DMS79 (cell line): ENCODE measurements at places on chromosomes 4 and X.

GRCh38 chr4:8280876-8281440, 11.4 kb downstream of the HTRA3 start:
- no peak for DNase-seq

DNA sequence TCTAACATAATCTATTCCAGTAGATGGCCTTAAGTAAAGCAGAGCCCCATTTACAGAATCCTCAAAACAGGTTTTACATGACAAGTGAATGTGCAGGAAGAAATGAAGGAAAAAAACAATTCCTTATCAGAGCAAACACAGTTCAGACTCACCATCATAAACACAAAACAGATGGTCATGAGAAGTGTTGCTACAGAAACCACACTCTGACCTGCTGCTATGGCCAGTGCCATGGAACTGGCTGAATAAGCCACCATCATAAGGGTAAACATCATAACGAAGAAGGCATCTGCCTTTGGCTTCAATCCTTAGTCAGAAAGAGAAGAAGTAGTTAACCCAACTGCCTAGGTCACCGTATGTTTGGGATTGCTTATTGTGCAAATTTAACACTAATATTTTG, 61.1 kb downstream of the ABCG2 start:
- DNase-seq, result no peak

DNA sequence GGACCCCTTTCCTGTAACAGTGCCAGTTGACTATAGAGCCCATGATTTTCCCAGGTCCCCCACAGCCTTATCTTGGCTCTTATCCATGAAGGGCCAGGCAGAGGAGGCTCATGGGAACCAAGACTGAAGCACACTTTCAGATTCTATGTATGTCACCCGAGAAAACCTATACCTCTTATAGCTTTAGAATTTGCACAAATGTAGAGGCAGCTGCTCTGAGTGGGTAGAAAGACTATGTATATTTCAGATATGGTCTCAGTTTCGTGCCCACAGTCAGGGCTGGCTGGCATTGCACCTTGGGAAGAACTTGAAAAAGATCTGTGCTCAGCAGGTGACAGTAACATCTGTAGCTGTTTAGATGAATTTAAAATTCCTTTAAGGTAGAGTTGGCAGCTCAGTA, 8.3 kb upstream of the LNX1 start:
- DNase-seq, result no peak

DNA sequence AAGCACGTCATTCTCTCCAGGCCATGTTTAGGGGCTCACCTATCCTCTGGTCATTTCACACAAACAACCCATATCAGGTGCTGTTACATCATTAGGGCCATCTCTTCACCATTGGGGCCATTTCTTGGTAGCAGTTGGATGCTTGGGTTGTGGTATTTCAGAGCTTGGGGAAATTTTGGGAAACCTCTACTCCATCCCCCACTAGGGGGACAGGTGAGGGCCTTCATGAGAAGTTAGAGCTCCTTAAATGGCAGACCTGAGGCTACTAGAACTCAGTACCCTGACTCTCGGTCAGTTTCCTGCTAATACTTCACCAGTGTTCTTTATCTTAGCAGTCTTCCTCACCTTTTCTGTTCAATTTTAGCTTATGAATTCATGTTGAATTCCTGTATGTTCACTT, 50.2 kb downstream of the ZNF827 start:
- DNase-seq, result no peak

DNA sequence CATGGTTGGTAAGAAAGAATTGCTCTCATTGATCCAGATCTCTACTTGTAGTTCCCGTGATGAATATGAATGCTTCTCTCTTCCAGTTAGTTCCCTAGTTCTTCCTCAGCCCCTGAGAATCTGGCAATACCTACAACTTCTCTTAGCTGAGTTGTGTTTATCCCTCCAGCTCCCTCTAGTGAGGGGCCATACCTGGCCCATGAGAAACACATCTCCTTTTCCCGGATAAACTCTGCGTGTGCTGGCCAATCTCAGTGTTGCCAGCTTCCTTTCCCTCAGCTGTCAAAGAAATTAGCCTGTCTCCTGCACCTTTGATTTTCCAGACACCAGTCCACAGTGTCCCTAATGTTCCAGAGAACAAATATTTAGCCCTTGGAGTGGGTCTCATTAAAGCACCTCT, 5.7 kb downstream of the CBLL2 start:
- no peak for DNase-seq
